ENCODE measurements at places on chromosomes 2 and 18.

GRCh38 chr18:59052965-59053820, 86.5 kb upstream of the SEC11C start:
- no peak for DNase-seq

- DNase-seq = no peak
Measured at GRCh38 chr2:196213252-196213980, 42.0 kb upstream of the STK17B start.

- DNase-seq = no peak
Measured at GRCh38 chr2:199147216-199147615, 310.5 kb downstream of the SATB2 start.

GRCh38 chr18:57951999-57952774, 91.8 kb upstream of the NEDD4L start:
- DNase-seq = no peak

DNA sequence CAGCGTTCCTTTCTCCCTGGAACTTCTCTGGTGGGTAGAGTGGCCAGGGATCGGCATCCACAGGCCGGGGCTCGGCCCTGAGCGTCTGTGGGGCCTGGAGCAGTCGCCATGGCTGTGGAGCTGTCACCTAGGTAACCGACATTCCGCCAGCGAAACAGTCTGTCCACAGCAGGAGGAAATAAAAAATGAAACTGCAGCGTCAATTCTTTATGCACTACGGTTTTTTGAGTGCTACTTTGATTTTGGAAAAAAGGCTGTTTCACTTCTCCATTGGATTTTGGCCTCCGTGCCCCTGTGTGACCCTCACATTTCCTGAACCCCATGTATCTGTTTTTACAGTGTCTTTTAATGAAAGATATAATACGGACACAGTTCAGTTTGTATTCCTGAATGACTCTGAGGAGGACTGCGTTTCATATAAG, 163.4 kb downstream of the LDLRAD4 start:
- DNase-seq = no peak

GRCh38 chr2:129708221-129708967, 271.1 kb upstream of the RAB6C start:
- no peak for DNase-seq

GRCh38 chr2:167258712-167259111, 370.4 kb downstream of the XIRP2 start:
- no peak for DNase-seq

DNA sequence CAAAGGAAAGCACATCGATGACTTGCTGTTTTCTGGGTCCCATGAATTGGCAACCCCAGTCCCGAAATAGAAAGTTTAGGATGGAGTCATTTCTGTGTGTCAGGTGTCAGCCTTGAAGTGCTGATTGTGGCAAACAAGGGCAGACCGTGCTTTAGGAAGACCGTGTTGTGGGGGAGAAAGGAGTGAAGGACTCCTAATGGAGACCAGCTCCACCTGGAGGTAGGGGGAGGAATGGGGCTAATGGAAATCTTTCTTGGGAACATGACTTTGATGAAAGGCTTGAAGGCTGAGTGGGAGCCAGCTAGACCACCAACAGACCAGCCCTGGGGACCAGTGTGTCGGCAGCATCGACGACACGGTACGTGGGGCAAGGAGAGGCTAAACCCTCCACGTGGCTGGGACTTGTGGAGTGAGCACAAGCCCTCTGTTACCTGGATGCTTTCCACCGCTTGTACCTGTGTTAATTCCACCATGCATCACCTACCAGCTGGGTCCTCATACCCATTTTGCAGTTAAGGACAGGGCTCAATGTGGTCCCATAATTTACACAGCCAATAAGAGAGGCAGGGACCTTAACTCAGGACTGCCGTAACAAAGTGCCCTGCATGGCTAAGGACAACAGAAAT, 104.2 kb downstream of the SH3BP4 start:
- DNase-seq = no peak

- no peak for DNase-seq
Measured at GRCh38 chr2:97699765-97700444, 13.5 kb upstream of the ZAP70 start.
